ENCODE measurements at places on chromosomes 5 and 9.
A peak's percentile ranks its signal among the peaks of the same experiment; 100 is the strongest.

DNA sequence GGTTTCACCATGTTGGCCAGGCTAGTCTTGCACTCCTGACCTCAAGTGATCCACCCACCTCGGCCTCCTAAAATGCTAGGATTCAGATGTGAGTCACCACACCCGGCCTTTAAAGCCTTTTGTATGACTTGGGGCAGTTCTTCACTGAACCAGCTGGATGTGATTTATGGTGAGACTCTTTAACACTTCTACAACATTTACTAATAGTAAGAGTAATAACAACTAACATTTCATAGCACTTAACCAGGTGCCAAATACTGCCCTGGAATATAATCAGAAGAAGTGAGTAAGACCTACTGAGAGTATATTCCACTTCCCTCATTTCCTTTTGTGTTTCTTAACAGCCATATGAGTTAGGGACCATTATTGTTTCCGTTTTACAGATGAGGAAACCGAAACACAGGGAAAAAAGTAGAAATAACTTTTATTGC, 10.0 kb downstream of the ZSWIM6 start:
- DNase-seq: no peak

- DNase-seq: no peak
These were observed 367.3 kb upstream of the C9orf72 start for GRCh38 chr9:27940535-27940934.

- no peak for DNase-seq
These were observed 58.0 kb downstream of the RCL1 start for GRCh38 chr9:4850603-4851310.

DNA sequence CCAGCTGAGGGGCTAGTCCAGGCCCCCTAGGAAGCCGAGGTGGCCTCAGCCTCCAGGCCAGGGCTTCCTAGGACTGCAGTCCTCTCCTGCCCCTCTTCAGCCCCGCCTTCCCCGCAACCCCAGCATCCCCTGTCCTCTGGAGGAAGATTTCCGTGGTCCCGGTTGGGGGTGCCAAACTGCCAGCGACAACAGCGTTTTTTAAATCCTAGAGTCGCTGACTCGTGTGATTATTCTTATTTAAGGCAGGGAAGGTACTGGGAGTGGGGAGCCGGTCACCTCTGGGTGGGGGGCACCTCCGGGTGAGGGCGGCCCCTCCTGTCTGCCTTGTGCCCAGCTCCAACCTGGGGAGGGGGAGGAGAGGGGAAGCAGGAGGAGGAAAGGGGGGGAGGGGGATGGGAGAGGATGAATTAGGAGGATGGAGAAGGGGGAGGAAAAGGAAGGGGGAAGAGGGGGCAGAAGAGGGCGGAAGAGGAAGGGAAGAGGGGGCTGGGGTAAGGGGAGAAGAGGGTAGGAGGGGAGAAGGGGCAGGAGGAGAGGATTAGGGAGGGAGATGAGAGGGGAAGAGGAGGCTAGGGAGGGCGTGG, 173.1 kb upstream of the IER5L start:
- DNase-seq: no peak

- DNase-seq: no peak
These were observed 17.7 kb downstream of the LPAR1 start for GRCh38 chr9:111020594-111020993.

GRCh38 chr5:116675626-116675910, 100.9 kb upstream of the SEMA6A start:
- no peak for DNase-seq

- DNase-seq: peak; percentile 68
These were observed 408.9 kb upstream of the DMAC1 start for GRCh38 chr9:8208465-8208864.

- DNase-seq: no peak
These were observed 5.3 kb downstream of the ARSI start for GRCh38 chr5:150297236-150297890.

- no peak for DNase-seq
These were observed 417.7 kb upstream of the POU5F2 start for GRCh38 chr5:94159144-94159543.

GRCh38 chr5:137442660-137443059, 56.5 kb downstream of the SPOCK1 start:
- no peak for DNase-seq

- DNase-seq: no peak
These were observed 2.2 kb downstream of the GBGT1 start for GRCh38 chr9:133161547-133161950.

- no peak for DNase-seq
These were observed 68.7 kb downstream of the RAPGEF1 start for GRCh38 chr9:131671133-131671520.

DNA sequence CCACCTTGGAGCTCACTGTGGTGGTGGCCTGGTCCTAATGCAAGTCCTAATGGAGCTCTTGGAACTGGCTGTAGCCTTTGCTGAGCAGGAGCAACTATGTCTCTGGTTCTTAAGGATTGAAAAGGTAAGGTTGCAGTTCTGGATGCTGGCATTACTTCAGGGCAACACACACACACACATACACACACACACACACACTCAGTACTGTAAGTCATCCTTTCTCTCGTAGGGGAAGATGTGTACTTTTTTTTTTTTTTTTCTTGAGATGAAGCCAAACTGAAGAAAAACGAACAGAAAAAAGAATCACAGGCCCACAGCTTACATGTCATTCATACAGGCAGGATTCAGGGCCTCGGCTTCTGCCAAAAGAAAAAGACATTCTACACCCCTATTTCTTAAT, 81.1 kb upstream of the RPS23 start:
- DNase-seq: no peak

DNA sequence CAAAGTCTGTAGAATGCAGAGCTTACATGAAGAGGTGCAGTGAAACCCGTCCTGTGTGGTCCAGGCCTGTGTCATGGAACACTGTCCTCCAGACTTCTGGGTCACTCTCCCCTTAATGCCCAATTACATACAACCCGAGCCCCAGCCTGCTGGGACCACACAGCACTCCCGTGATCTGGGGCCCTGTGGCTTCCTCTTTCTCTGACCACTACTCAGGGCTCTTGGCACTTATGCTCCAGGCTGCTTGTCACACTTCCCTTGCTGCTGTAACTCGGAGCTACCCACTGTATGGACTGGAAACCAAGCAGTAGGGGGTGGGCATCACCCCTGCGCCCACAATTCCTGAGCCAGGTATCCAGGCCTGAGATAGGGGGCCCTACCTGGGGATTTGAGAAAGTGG, 10.3 kb upstream of the IL3 start:
- DNase-seq: no peak

DNA sequence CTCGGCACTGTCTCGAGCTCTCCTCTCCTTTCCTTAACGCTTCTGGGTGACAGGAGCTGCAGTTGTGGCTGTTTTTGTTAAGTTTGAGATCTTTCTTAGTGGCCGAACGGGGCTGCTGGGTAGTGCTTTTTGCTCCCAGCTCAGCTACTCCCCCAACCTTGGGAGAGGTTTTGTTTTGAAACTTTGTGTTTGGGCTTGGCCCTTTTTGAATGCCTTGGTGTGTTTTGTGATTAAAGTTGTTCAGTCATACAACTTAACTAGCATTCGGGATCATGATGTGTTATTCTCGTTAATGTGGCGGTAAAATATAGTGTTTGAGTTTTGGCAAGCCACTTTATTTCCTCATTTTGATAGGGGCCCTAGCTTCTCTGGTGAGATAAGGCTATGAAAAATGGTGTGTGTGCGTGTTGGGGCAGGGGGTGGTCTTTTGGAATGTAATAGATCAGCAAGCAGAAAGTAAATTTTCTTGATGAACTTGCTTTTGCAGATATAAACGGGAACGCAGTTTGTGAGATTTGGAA, 1.1 kb downstream of the KDM3B start:
- no peak for DNase-seq

DNA sequence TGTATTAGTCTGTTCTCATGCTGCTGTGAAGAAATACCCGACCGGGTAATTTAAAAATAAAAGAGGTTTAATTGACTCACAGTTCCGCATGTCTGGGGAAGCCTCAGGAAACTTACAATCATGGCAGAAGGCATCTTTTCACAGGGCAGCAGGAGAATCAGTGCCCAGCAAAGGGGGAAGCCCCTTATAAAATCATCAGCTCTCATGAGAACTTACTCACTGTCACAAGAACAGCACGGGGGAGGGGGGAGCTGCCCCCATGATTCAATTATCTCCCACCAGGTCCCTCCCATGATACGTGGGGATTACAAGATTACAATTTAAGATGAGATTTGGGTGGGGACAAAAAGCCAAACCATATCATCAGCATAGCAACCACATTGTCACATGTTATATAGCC, 102.5 kb downstream of the GPBP1 start:
- DNase-seq: no peak

GRCh38 chr5:168528521-168529373, at the start of gene FBLL1:
Gene FBLL1, plus strand, starts transcription at chr5:168529305. Its CDS starts 200 bp downstream, at chr5:168529505.
- DNase-seq: peak; percentile 4

DNA sequence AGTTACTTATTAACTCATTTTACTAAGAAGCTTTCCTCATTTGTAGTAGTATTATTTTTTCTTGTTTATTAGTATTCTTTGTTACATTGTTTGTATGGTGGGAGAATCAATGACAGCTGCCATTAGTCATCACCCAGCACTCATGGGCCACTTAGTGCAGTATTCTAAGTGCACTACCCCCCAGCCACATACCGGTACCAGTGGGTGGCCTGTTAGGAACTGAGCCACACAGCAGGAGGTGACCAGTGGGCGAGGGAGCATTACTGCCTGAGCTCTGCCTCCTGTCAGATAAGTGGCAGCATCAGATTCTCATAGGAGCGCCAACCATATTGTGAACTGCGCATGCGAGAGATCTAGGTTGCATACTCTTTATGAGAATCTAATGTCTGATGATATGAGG, 24.2 kb upstream of the CAMLG start:
- DNase-seq: no peak

DNA sequence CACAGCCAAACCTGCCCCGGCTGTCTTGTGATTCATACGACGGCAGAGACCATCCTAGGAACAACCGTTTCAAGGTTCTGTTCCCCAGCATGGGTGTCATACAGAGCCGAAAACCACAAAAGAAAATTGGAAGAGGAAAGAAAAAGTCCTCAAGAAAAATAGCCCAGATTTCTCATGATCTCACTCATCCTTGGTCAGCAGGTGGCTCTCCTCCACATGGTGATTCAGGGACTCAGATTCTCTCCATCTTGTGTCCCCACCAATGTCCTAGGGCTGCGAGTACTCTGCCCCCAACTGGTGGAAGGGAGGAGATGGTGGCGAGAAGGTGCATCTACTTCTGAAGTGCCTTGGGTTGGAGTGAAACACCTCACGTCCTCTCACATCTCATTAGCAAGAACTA, 25.6 kb downstream of the PDZD2 start:
- no peak for DNase-seq

DNA sequence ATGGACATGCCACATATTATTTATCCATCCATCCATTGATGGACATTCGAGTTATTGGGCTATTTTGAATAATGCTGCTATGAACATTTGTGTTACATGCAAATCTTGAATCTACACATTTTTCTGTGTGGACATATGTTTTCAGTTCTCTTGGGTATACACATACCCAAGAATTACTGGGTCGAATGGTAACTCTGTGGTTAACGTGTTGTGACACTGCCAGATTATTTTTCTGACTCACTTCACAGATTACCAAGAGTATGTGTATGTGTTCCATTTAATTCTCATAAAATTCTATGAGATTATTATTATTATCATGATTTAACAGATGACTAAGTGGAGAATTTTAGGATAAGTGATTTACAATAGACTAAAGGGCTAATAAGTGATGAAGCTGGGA, 26.7 kb downstream of the CYFIP2 start:
- DNase-seq: no peak

- DNase-seq: no peak
These were observed 38.6 kb downstream of the SLC44A1 start for GRCh38 chr9:105282870-105283621.

- DNase-seq: no peak
These were observed 8.7 kb downstream of the CCNJL start for GRCh38 chr5:160303690-160304089.
